ENCODE measurements at places on chromosomes 4 and X.

DNA sequence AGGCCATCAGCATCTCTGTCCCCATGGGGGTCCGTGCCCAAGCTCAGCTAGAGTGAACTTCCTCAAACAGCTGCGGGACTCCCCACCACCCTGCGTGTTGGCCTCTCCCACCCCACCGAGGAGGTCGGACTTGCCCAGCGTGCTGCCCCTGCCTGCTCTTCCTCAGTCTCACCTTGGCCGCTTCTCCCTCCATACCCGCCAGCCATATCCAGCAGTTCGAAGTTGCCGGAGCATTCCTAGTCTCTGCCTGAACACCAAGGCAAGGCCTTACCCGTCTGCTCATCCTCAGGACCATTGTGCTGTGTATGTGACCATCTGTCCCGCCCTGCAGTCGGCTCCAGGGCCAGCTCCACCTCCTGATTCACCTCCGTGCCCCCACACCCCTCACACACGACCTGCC, 84.5 kb downstream of the WFS1 start:
- DNase-seq = no peak

- no peak for DNase-seq
Measured at GRCh38 chr4:37687194-37687562, 1.0 kb upstream of the RELL1 start.

DNA sequence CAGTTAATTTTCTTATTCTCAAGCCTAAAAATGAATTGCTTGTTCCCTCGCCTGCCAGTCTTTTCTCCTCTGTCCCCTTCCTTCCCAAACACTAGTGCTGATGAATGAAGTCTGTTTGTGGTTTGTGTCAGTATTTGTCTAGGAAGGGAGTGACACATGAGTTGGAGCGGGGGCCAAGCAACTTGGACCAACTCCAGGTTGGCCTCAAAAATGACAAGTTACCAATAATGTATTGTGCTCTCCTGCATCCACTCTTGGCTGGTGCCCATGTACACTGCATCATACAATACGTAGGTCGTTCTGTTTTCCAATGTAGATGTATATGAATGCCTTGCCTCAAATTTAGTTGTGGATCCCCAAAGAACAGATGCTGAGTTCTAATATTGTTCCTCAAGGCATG, 223.0 kb upstream of the GPC4 start:
- DNase-seq = no peak

GRCh38 chrX:19811807-19812604, 75.4 kb downstream of the SH3KBP1 start:
- DNase-seq = no peak

GRCh38 chr4:113435893-113436292, 325.6 kb downstream of the CAMK2D start:
- DNase-seq = no peak

DNA sequence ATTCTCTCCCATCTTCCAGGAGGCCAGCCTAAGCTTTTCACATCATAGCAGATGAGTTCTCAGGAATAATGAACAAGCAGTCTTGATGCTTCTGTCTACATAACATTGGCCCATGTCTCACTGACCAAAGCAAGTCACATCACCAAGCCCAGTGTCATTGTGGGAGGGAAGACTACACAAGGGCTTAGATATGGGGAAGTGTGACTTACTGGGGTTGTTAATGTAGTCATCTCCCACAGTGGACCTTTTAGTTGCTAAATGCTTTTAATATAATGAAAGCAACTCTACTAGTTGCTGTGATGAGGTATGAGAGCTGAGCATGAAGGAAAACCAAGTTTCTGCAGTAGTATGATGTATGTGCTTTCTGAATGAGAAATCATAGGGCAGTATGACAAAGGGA, 40.5 kb downstream of the TSPAN7 start:
- DNase-seq = no peak

- no peak for DNase-seq
Measured at GRCh38 chr4:38531141-38531727, 132.8 kb upstream of the KLF3 start.

DNA sequence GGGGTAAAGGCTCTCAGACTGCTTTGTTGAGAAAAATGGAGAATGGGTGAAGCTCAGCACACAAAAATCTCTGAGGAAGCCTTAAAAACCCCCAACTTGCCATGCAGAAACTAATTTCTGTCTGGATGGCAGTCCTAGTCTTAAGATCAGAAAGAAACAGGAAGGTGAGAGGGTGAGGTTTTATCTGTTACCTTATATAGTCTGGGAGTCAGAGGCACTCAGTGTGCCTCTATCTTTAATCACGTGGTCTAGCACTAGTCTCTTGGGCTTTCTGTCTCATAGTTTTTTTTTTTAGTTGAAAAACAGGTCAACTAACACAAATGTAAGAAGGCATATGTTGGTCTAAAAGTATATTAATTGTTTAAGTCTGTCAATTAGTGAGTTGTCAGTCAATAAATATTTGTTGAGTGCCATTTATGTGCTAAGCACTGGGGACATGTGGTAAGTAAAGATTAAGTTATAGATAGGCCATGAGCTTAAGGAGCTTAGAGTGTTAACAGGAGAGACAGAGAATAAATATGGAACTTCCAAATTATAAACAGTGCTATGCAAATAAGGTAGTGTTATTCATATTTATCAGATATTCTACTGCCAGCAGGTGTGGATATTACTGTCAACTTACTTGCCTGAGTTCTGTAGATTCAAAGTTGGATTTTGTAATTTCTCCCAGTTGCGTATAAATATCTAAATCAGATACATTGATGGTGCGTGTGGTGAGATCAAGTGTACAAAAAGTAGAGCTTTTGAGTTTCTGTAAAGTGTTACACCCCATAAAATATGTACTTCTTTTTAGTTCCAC, 7.0 kb downstream of the CYBB start:
- no peak for DNase-seq

DNA sequence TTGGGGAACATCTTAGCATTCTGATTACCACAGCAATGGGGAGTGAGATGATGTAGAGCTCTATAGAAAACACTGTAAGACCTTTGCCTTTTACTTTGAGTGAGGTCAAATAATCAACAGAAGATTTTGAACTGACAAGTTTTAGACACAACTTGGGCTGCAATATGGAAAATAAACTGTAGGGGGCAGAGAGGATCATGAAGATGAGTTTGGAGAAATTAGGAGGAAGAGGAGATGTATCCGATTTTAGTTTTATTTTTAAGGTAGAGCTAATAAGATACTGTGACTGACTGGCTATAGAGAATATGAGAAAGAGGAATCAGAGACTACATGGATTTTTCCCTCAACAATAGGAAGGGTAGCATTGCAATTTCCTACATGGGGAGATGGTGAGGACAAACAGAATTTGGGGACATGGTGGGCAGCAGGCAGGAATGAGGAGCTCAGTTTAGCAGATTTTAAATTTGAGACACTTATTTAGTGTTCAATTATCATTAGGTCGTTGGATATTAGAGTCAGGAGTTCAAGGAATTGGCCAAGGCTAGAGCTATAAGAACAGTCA, 563.1 kb downstream of the INPP4B start:
- DNase-seq = no peak

DNA sequence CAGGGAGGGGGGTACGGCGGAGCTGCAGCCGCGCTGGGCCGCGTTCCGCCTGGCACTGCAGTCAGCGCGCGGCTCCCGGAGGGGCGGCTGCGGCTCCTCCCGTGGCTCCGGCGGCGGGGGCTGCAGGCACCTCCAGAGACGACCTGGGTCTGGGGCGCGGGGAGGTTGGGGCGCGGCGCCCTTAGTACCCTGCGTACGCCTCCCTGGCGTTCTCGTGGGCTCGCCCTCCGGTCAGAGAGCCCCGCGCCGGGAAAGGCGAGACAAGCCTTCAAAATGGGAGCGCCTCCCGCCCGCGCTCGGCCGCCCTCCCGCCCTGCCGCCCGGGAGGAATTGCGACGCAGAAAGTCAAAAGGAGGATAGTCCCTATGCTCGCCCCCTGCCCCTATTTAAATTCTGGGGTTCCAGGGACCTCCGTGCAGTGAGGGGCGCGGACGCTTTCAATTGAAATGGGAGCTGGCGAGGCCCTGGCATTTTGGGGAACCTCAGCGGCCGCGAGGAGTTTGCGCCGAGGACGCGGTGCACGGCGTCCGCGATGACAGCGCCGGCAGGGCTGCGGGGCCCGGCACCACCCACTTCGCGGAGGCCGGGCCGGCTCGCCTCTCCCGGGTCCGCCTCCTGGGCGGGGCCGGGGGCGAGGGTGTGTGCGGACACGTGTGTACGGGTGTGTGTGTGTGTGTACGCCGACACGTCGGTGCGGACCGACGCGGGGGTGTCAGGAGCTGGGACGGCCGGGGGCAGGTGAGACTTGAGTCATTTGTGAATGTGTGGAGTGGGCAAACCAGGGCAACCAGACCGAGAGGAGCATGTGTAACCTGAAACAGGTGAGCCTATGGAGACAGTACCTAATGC, 544 bp downstream of the HERC3 start:
- DNase-seq = peak; percentile 78

GRCh38 chr4:182758273-182758672, 158.9 kb downstream of the DCTD start:
- no peak for DNase-seq

DNA sequence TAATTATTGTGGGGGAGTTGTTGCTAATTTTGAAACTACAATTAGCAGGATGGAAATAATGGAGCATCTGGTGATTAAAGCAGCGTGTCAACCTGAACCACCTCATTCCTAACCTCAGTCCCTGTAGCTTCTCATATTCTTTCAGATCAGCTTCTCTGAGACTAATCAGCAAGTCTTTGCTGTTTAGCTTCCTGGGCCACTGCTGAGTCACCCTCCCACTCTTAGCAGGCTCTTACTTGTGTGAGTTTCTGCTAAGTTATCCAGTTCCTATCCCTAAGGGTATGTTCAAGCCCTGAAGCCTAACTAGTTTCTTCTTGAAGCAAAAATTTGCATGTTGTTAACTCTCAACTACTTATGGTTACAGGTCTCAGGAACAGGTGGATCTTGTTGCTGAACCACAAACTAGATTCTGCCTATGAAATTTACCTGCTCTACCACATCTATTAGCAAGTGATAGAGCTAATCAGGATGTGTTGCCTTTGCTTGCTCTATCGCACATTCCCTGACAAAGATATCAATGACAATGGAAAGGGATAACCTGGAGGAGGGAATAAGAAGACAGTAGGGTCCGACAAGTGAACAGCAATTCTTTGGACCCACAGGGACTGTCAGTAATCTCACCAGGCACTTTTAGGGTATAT, 134.2 kb downstream of the EIF4E start:
- DNase-seq = no peak

GRCh38 chr4:143311924-143312323, 24.8 kb upstream of the GAB1 start:
- no peak for DNase-seq

GRCh38 chr4:53906606-53907190, 157.7 kb downstream of the CHIC2 start:
- no peak for DNase-seq

DNA sequence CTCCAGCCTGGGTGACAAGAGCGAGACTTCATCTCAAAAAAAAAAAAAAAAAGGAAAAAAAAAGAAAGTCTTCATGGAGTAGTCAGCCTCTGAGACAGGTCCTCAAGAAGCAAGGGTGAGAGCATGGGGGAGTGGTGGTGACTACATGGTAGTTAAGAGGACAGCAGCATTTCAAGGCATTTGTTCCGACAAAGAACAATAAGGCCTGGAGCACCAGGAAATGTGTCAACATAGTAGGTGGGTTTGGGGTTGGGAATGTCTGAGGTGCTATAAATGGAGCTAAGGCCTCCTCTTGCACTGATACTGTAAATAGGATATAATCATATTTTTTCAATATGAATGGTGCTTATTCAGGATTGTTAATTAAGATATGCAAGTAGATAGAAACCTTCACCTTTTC, 34.4 kb downstream of the GPR82 start:
- DNase-seq = no peak

- no peak for DNase-seq
Measured at GRCh38 chr4:13493793-13494192, 9.7 kb upstream of the RAB28 start.

DNA sequence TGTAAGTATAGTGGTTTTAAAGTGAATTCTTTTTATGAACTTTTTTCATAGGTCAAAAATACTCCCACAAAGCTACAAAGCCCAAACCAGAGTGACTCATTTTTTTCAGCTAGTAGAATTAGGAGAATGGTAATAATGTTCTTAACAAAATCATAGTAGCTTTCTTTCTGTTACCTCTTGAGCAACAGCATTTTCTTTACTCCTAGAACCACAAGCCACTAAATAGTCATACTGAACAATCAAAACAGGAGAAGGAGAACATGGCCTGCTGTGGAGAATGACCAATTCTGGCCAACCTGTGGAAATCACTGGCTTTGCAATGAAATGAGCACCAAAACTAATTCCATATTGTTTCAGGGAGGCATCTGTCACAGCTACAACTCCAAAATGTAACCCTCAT, 112.9 kb downstream of the AMMECR1 start:
- no peak for DNase-seq

GRCh38 chrX:9646471-9647224, 119.0 kb downstream of the GPR143 start:
- DNase-seq = no peak

- DNase-seq = no peak
Measured at GRCh38 chrX:13495232-13495631, 74.2 kb upstream of the EGFL6 start.

GRCh38 chr4:54961357-54961975, 163.9 kb downstream of the KDR start:
- DNase-seq = no peak

GRCh38 chrX:121579016-121579760, 531.8 kb downstream of the GLUD2 start:
- no peak for DNase-seq

All from T-helper 22 cell (primary cell).